NCI-H146 (cell line): ENCODE measurements at places on chromosomes 11 and 22.
A peak's percentile ranks its signal among the peaks of the same experiment; 100 is the strongest.

DNA sequence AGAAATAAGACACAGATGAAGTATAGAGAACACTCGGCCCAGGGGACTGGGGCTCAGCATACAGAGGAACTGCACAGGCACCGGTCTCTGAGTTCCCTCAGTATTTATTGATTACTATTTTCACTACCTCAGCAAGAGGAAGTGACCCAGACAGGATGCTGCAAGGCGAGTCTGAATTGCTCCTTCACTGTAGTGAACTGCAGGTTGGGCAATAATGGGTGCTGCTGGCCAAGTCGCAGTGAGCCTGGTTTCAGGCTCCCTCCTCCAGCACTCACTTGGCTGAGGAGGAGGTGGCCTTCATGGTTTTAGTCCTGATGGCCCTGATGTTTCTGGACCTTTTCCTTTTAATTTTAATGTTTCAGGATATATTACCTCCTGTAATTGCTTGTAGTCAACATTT is 10.4 kb downstream of the OR52K2 start:
- DNase-seq: no peak

- DNase-seq: no peak
These were observed 229.3 kb downstream of the CASP12 start for GRCh38 chr11:104668797-104669463.

DNA sequence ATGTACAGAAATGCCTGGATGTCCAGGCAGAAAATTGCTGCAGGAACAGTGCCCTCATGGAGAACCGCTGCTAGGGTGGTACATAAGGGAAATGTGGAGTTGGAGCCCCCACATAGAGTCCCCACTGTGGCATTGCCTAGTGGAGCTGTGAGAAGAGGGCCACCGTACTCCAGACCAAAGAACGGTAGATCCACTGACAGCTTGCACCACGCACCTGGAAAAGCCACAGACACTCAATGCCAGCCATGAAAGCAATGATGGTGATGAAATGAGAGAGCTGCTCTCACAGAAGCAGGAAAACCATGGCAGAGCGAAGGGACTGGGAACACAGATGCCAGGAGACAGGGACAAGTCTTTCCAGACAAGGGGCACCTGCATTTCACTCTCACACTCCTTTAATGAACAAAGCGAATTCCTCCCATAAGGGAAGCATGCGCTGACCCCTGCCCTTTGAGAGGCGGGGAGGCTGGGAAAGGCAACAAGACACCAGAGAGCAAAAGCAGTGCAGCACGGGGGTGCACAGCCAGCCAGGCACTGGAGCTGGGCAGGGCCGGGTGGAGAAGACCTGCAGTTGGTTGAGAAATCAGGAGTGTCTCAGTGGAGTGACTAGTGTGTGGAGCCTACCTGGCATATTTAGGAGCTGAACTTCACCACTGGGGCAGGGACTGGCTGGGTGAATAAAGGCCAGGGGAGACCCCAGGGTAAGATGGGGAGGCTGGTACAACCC is 1025.2 kb downstream of the TBC1D22A start:
- no peak for DNase-seq

GRCh38 chr11:46999217-46999616 is 62.7 kb downstream of the CSTPP1 start:
- DNase-seq: no peak

DNA sequence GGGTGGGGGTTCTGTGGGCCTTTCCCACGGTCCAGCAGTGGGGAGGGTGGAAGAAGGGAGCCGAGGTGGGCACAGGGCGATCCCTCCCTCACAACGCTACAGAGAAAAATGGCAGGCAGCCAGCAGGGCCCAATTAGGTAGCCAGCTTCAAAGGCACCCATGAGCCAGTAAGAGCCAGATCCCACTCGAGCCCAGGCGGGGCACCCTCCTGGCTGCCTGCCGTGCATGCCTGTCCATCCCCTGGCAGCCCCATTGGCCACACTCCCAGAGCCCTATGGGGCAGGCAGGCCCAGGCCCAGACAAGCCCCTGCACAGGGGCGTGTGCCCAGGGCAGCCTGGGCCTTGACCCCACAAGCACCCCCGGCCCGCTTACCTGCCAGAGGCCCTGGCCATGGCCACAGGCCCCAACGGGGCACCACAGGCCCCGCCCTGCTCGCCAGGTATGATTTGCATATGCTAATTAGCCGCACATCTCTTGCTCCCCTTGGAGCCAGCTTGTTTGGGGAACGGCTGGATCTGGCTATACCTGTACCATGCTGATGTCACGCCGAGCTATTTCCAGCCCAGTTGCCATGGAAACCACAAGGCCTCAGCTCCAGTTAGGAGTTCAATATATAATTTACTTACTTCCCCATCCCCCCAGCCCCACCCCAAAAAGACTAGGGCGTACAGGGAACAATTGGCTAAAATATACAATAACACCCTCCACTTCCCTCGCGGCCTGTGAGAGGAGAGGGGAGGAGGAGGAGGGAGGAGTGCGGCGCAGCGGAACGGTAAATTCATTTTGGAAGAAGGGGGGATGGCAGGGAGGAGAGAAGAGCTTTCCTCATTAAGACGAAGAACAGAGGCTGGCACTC is 47.5 kb upstream of the TCF20 start:
- peak; percentile 50 for DNase-seq

GRCh38 chr11:108768370-108768769 is 103.5 kb downstream of the DDX10 start:
- DNase-seq: no peak

DNA sequence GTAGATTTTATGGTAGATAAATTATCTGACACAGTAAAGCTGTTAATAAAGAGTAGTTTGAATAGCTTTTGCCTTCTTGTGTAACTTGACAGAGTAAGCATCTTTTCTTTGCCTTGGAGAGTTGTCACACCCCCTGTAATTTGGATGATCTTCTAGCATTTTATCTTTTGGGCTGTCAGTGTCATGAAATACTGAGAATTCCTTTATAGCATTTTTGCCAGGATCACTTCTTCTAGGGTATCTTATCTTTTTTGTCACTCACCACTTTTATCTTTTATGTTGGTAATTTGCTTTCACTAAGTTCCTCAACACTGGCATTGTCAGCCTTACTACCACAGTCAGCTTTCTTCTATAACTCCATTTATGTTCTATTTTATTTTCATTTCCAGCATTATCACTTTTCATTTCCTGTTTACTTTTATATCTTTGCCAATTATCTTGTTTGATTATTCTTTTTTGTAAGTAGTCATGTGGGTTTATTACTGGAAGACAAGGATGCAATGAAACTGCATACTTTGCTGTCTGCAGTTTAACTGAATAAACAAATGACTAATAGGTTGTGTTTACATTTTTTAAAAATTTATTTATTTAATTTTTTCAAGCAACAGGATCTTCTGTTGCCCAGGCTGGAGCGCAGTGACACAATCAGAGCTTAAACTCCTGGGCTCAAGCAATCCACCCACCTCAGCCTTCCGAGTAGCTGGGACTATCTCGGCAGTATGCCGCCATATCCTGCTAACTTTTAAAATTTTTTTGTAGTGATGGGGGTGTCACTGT is 28.1 kb upstream of the ACAT1 start:
- DNase-seq: no peak

DNA sequence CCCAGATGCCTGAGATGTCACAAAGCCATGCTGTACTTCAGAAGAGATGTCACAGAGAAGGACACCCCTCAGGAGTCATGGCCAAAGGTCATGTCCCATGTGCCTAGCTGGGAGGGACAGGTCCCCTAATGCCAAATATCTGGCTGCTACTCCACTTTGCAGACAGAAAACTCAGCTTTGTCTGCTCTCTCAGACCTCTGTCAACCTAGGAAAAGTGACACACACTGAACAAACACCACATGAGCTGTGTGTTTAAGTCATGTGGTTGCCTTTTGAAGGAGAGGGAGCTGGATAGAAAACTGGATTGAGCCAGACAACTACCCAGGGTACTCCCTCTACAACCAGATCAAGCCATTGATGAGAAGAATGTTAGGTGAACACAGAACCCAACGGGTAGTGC is 3.5 kb downstream of the TRIM66 start:
- DNase-seq: no peak

DNA sequence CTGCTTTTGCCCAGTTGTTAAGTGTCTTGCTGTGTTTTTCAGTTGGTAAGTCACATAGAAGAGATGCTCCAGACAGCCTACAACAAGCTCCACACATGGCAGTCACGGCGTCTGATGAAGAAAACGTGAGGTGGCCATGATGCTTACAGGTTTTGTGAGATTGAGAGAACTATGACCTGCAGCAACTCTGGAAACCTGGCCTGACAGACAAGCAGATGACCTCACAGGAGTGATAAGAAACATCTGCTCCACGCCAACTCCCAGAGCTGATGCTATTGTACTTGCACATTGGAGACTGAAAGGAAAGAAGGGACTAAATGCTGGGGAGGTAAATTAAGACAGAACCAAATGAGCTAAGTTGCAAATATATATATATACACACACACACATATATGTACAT is 28.6 kb upstream of the LDHA start:
- no peak for DNase-seq

- DNase-seq: no peak
These were observed 17.3 kb upstream of the PANX2 start for GRCh38 chr22:50153056-50153755.

GRCh38 chr22:47196881-47197772 is 434.7 kb downstream of the TBC1D22A start:
- no peak for DNase-seq
